Activated CD4-positive, alpha-beta memory T cell treated with anti-CD3 and anti-CD28 coated beads for 36 hours (primary cell): ENCODE measurements at places on chromosomes 16 and 17.

GRCh38 chr16:78786635-78787034 lies 687.2 kb downstream of the WWOX start:
- no peak for DNase-seq

GRCh38 chr16:8080817-8081216 lies 509.5 kb downstream of the TMEM114 start:
- DNase-seq = no peak

- peak; percentile 80 for DNase-seq
Observed at GRCh38 chr17:74457146-74457819, 9.2 kb upstream of the CD300A start.

DNA sequence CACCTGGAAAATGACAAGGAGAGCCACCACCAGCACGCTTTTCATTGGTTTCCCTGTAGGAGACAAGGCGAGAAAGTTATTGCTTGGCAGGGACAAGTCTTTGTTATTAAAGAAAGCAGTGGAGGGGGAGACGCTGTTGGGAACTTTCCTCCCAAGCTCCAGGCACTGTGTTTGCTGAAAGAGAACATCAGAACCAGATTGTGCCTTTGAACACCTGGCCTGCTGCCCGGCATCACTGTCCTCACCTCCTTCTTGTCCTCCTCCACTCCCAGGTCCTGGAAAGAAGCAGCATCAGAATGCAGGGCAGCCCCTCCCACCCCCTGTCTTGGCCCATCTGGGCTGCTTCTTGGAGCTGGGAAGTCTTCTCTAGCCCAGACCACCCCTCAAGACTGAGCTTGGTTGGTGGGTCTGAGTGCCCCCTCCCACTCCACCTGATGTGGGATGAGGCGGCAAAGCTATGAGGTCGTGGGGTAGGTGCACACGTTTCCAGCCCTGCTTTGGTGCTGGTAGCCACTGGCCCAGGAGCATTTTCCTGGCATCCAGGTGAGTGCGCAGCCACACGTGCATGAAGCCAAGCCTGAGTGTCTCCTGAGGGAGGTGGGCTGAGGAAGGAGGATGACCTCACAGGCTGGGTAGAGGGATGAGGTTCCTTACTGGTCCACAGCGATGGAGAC lies 6.2 kb downstream of the CCR7 start:
- DNase-seq = no peak

GRCh38 chr16:87491522-87492290 lies 1.1 kb downstream of the ZCCHC14 start:
- peak; percentile 38 for DNase-seq

DNA sequence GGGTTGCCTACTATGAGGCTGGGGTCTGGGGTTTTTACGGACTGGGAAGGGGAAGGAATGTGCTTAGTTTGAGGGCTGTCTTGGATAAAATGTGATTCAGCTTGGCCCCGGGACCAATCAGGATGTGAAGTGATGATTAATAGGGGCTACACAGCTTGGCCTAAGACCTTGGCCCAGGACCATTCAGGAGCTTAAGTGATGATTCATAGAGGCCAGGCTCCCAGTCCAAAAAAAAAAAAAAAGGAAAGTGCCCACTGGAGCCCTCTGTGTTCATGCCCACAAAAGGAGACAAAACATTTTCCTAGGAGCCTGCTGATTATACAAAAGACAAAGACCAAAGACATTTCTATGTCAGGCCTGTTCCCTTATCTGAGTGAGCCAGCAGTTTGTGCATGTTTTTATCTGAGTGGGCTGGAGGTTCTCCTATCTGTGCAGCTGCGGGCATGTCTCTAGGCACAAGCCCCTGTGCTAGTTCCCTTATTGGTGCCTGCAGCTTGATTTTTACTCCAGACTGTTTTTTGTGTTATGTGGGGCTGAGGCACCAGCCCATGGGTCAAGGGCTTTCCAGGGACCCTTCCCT lies 898.2 kb upstream of the GOT2 start:
- DNase-seq = no peak

DNA sequence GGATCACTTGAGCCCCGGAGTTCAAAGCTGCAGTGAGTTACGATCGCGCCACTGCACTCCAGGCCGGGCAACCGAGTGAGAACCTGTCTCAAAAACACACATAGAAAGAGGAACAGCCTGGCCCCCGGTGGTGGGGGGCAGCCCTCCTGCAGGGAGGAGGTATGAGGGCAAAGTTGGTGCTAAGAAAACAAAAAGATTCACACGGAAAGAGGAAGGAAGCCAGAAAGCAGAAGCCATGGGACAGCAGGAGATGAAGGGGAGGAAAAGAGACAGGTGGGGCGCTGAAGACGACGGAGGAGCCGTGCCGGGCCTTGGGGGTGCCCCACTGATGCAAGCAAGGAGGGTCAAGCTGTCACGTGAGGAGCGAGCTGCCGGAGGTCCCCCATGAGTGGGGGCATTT lies 8.2 kb upstream of the C16orf74 start:
- DNase-seq = no peak

DNA sequence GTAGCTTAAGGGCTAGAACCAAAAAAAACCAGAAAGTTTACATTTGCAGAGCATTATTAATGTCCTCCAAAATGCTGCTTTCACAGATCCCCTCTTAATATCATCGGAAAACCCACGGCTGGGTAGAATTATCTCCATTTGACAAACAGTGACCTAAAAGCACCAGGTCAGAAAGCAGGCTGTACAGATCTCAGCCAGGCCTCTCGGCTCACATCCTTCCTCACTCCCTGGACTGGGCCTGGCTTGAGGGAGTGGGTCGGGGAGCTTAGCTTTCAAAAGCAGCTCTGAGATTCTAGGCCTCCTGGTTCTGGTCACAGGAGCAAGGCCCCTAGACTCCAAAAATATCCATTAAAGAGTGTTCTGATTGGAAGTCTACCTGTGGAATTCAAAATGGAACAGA lies 9.1 kb upstream of the SLC12A3 start:
- DNase-seq = no peak

GRCh38 chr16:66220702-66221101 lies 145.8 kb upstream of the CDH5 start:
- no peak for DNase-seq

DNA sequence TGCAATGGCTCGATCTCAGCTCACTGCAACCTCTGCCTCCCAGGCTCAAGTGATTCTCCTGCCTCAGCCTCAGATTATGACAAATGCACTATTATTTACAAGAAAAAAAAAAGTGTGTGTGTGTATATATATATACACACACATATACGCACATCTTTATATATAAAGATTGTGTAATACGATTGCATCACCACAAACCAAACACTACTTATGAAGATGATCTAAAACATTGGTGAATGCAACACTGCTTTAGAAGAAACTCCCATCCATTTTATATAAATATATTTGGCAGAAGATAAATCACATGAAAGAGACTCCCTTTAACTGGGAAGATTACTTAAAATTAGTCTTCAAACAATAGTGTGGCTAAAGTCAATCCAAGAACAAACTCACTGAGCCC lies 96.7 kb downstream of the SYCE1L start:
- no peak for DNase-seq

DNA sequence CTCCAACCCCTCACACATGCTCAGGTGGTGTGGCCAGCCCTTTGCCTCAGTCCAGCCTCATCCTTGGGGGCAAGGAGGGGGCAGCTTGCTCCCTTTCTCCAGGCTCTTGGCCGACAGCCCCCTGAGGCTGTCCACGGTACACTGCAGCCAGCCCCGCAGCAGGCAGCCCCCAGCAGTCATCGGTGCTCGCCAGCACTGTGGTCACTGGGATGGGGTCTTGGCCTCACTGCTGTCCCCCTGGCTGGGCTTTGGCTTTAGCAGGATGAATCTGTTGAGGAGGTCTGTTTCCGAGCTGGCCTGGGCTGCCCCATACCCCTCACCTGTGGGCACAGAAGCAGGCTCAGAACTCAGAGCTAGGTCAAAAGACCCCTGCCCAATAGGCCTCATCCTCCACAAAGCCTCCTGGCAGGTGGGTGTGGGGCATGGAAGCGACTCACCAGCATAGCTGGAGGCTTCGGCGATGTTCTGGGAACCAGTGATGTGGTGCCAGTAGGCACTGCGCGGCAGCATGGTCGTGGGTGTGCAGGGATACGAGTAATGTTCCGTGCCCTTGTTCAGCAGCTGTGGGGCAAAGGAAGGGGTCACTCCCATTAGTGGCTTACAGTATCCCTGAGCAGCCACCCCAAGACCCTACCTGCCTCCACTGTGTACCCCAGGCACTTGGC lies 10.8 kb downstream of the POLR2C start:
- no peak for DNase-seq
